ENCODE measurements at places on chromosomes 5 and 9.
A peak's percentile ranks its signal among the peaks of the same experiment; 100 is the strongest.

GRCh38 chr9:111038331-111039230 is at the start of gene LPAR1:
Gene LPAR1, minus strand, starts transcription at chr9:111038470. Its CDS starts 66,353 bp downstream, at chr9:110972117.
- DNase-seq, result peak; percentile 87

DNA sequence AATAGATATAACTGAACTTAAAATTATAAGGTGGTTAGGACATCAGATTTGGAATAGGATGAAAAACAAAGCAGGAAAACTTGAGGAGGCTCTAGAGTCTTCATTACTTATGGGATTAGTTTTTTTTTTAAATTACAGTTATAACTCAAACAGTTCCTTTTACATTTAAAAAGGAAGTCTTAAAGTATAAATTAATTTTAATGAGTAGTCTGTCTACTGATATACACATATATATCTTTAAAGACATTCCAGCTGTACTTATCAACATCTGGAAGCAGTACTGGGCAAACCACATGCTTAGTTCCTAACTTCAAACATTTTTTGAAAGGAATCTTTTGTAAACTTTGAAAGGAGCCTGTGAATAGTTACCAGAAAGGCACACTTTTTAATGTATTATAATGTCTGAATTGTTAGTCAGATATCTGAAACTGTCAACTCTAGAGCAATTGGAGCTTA is 6.0 kb downstream of the ACTBL2 start:
- no peak for DNase-seq

- peak; percentile 47 for DNase-seq
Measured at GRCh38 chr5:102691434-102691833, 63.7 kb upstream of the PAM start.

DNA sequence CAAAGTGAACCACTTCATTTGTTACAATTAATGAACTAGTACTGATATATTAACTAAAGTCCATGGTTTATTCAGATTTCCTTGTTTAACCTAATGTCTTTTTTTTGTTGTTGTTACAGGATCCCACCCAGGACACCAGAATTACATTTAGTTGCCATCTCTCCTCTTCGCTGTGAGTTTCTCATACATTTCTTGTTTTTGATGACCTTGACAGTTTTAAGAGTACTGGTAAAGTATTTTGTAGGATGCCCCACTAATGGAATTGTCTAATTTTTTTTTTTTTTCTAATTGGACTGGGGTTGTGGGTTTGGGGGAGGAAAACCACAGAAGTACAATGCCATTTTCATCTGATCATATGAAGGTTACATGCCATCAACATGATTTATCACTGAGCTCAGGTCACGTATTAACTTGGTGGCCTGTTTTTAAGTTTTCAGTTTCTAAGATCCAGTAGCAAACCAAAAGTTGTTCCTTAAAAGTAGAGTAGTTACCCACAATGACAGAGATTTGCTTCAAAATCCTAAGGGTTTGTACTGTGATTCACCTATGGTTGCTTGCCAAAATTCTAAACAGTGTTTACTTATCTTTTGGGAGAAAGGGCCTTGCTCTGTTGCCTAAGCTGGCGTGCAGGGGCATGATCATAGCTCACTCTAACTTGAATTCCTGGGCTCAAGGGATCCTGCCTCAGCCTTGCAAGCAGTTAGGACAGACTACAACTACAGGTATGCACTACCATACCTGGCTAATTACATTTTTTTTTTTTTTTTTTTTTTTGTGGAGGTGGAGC is 4.5 kb upstream of the OTULIN start:
- peak; percentile 78 for DNase-seq

DNA sequence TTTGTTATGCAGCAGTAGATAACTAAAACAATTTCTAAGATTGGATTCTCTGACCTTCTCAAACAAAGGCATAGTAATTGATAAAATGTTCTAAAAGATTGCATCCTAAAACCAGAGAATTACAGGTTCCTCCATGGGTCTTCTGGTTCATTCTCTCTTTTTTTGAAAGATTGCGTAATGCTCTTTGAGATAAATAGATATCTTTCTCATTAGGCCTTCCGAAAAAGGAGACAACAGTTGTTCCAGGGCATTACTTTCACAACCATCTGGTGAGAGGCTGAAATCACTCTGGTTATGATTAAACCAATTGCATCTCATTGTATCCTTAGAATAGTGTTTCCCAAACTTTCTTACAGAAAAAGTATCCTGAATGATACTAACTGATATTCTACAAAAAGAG is 174.7 kb upstream of the NREP start:
- DNase-seq, result no peak

DNA sequence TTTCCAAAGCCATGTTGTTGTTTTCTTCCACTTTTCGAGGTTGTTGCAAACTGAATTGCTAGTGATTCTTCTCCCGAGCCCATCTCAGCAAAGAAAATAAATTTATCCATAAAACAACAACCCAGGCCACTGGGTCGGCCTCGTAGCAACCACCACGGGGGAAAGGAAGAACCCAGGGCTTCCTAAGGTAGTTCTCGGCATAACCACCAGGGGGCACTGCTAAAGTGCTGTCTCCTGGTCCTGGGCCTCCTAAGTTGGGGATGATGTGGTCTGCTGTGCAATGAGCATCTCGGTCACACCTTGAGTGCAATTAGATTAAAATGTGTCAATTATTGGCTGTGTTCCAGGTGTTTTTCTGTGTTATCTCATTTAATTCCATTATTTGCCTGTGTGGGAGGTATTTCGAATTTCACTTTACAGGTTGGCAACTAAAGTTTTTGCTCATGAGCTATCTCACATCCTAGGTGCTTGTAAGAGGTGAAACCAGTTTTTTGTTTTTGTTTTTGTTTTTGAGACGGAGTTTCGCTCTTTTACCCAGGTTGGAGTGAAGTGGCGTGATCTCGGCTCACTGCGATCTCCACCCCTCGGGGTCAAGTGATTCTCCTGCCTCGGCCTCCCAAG is 102.8 kb upstream of the DAP start:
- DNase-seq, result peak; percentile 7

GRCh38 chr5:80569086-80569960 is 757 bp downstream of the ANKRD34B start:
- DNase-seq, result no peak

GRCh38 chr5:2288466-2288865 is 405.7 kb upstream of the IRX4 start:
- DNase-seq, result no peak

DNA sequence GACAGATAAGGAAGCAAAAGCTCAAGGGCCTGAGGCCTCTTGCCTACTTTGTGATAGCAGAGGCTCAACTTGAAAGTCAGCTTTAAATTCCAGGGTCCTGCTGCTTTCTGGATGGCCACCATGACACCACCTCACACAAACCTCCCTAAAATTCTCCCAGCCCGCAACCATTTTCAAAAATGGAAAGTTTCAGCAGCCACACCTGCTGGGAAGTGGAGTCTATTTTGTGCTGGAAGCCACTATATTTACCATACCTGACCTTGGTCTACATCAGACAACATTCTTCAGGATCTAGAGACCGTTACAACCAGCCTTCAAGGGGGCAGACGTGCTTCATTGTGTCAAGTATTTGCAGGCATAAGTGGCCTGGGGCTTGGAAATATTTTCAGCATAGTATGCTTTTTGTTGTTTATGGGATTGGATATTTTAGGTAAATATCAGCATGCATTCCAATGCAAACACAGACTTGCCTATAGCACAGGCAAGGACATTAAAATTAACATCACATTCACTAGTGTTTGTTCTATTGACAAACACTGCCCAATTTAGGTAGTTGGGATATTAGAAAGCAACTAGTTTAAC is 50.9 kb downstream of the BOD1 start:
- DNase-seq, result no peak

DNA sequence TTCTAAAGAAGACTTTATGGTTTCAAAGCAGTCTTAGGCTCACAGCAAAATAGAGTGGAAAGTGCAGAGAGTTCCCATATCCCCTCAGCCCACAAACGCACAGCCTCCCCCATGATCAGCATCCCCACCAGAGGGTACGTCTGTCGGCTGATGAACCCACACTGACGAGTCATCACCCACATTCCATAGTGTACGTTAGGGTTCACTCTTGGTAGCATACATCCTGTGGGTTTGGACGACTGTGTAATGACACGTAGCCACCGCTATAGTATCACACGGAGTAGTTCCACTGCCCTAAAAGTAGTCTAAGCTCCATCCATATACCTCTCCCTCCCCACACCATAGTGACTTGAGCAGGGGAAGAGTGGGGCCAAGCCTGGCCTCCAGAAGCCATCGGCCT is 135.7 kb upstream of the PHYKPL start:
- DNase-seq, result no peak

DNA sequence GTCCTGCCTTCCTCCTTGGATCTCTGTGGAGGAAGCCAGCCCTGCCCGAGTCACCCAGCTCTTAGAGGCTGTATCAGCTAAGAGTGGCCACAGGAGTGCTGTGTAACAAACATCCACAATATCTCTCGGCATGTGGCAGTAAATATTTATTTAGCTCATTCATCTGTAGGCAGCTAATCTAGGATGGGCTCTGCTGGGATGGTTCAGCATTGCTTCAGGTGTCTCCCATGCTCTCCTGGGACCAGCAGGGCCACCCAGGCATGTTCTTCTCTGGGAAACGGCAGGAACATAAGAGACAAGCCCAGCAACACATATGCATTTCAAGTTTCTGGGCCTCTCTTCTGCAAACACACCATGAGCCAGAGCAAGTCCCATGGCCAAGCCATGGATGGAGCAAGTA is 56.1 kb downstream of the HRH2 start:
- DNase-seq, result no peak

GRCh38 chr5:66307647-66308241 is 163.6 kb downstream of the SREK1 start:
- peak; percentile 49 for DNase-seq

DNA sequence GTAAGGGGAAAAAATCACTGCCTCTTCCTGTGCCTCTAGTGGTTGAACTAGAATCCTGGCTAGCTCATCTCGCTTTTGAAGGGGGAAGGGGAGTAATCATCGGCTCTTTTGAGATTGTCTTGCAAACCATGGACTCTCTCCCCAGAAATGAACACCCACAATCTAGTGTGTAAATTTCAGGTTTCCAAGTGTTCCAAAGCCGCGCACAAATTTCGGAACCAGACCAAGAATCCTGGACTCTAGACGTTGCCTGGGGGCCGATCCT is 4.9 kb upstream of the FOXE1 start:
- DNase-seq, result no peak

DNA sequence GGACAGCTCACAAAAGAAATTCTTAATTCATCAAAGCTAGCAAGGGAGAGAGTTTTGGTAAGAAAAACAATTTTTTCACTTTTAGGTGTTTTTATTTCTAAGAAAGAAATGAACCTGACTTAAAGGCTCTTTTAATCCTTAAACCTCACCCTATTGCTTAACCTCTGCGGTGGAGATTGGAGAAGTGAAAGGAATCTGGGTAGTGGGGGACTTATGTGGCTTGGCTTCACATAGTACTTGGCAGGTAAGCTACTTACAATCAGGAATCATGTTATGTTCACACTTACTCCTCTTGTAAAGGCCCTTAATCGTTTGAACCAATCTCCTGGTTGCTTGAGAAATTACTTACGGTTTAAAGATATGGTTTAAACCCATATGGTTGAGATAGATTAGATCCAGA is 104.8 kb downstream of the ISOC1 start:
- DNase-seq, result no peak

DNA sequence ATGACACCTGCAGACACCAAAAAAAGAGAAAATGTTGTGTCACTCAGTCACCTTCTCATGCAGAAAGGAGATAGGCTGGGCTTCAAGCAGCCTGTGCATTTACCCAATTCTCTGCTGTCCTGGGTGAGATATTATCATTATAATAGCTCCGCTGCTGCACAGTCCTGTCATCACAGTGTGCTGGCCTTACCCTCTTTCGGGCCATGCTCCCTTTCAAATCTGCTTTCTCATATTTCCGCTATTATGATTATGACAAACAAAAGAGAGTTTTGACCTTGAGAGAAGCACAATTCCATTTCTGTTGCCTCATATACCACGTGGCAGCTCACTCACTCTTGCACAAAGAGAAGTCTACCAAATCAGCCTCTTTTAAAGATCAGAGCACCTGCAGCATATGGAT is 1350.1 kb upstream of the ACO1 start:
- no peak for DNase-seq

DNA sequence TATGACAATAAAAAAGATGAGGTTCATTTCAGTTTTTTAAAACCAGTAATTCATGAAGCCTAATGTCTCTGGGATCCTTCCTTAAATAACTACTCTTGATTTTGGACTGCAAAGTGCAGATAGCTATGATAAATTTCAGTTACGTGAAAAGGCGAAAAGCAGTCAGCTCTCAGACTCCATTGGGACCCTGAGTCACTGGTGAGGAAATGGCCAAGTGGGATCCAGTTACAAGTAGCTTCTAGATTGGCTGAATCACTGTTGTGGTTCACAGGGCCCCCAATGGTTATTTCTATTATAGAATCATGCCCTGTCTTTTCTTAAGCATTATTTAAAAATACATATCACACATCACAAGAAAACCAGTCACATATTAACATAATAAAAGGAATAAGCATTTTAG is 31.1 kb upstream of the PPP3R2 start:
- no peak for DNase-seq

DNA sequence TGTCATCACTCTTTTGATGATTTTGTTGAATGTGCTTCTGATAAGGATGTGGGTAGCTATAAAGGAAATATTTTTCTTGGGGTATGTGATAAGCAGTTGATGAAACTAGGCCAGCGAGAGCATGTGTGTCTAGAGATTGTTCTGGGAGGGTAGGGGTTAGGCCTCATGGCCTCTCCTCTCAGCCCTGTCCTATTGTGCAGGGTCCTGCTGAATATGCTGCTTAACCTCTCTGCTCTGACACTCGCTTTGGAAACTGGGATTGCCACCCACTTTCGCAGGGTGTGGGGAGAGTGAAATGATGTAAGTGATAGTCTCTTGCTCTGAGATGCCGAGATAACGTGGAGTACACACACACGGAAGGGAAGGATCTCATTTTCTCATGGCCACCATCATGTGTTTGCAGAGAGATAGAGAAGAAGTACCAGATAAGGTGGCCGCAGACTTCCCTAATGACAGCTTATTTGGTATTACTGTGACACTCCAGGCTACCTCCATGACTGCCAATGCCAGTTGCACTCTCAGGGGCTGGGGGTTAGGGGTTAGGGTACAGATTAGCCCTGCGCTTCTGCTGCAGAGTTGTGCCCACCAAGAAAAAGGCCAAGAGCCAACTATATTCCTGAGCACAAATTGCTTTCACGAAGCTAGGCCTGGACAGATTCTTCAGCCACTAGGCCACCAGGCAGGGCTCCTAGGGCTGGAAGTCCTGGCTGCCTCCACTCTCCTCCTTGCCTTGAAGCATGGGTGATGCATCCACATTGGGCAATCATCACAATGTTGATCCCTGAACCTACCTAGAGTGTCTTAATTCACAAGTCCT is 25.2 kb upstream of the TNFAIP8 start:
- DNase-seq, result no peak

DNA sequence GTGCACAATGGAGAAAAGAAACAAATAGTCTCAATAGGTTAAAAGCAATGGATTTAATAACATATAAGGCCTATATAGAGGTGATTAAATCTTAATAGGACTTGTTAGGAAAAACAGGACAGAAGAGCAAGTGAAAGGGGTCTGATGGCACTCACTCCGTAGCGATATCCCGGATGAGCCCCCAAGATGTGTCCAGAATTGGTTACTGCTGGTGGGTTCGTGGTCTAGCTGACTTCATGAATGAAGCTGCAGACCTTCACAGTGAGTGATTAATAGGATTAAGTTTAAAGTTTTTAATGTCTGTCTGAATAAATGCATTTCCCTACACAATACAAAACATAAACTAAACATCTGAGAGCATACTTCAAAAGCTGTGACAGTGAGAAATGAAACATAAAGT is 110.4 kb upstream of the FAM174A start:
- DNase-seq, result no peak

- no peak for DNase-seq
Measured at GRCh38 chr9:2227144-2227867, 212.2 kb downstream of the SMARCA2 start.

GRCh38 chr5:82150559-82150958 is 127.6 kb downstream of the RPS23 start:
- DNase-seq, result peak; percentile 18

Data from fibroblast of gingiva (primary cell).